Head of caudate nucleus (tissue), 42 donors: ENCODE measurements at places on chromosomes 6 and 20.

- DNase-seq = no peak
Measured at GRCh38 chr6:29736563-29736962, 13.3 kb downstream of the HLA-F start.

DNA sequence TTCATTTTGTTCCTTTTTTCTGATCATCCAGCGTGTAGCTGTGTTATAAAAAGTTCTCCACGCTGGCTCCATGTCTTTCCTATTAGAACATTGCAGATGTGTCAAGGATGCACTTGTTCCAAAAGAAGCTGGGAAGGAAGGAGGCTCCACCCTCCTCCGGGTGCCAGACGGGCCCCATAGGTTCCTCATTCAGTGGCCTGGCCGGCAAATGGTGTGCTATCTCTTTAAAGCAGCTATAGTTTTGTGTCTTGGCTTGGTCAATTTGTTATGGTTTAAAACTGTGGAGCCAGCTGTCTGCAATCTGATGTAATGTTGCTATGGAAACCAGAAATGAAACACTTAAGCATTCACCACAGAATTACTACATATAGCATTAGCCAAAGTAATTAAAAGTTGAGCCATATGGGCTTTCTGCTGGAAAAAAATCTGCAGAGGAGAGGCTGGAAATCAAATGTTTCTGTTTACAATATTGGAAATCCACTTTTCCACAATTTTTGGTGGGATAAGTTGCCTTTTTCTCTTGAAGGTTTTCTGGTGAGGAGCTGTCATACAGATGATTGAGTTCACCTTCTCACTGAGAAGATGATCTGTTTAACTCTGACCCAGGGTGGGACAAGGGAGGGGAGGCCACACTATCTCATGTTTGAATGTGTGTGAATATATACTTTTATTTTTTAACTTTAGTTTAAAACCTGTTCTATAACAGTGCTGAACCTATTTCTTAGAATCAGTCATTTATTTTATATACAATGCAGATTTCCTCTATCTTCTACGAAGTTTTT is 167.4 kb downstream of the SASH1 start:
- no peak for DNase-seq

DNA sequence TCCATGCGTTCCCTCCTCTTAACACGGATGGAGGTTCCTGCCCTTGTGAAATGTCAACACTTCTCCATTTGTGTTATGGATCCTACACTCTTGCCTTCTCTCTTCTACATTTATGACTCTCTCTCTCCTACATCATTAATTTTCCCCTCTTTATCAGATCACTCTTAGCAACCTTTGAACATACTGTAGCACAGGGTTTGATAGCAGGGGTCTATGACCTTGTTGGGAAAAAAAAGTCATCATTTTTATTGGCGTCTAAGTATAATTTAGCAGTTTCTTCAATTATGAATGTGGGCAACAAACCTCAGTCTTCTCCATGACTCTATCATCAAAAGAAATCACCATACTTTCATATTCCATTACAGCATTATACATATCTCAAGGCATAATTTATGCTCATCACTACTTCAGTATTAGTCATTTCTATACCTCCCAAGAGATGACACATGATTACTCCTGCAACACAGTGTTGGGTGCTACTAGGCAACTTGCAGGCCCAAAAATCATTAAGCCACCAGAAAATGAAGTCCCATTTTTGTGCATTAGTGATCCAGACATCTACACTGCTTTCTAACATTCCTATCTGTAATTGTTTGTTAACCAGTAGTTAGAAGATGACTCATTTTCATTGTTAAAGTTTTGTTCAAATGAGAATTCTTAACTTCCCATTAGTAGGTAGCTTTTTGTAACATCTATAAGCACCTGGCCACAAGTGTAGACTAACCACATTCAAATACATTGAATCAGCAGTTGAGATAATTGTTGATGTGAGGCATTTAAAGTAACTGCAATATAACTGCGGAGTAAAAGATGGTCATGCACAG is 9.5 kb downstream of the CYP39A1 start:
- DNase-seq = no peak

DNA sequence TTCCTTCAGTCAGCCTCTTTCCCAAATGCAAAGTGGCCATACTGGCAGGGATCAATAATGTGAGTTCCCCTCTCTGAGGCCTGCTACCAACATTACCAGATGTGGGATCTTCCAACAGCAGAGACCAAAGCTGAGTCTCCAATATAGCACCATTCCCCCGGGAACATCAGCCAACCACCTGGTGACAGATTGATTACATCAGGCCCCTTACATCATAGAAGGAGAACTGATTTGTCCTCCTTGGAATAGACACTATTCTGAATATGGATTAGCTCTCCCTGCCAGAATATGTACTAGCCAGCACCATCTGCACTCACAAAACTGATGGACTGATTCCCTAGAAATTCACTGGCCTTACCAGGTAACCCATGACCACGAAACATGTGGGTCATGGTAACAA is 61.9 kb upstream of the CARMIL1 start:
- no peak for DNase-seq

DNA sequence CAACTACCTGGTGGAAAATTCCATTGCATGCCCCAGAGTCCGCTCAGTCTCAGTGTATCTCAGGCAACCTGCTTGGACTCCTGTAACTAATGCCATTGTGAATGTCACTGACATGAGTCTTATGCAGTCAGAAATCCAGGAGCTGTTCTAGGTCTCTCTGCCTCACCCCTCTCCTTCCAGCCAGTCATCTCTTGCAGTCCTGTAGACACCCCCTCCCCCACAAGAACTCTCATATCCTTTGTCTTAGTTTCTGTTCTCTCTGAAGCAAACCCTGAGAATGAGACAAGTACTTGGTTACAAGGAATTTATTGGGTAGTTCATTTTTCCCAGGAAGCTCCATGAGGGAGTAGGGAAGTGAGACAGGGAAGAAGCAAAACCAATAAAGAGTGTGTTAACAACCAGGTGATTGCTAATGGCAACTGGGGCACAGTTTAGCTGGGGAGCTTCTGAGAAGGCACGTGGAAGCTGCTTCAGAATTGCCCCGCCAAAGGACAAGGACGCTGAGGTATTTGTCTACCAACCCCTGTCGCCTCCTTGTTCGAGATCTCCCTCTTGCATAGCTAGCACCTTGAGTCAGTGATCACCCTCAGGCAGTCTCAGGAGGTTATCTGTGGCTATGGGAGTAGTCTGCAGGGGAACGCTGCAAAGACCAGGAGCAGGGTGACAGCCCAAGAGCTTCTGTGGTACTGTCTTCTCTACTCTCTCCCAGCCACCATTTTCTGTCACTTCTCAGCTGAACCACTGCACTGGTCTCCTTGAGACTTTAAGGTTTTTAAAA is 911.4 kb upstream of the FLRT3 start:
- no peak for DNase-seq
